ENCODE measurements at places on chromosomes 1 and 21.

DNA sequence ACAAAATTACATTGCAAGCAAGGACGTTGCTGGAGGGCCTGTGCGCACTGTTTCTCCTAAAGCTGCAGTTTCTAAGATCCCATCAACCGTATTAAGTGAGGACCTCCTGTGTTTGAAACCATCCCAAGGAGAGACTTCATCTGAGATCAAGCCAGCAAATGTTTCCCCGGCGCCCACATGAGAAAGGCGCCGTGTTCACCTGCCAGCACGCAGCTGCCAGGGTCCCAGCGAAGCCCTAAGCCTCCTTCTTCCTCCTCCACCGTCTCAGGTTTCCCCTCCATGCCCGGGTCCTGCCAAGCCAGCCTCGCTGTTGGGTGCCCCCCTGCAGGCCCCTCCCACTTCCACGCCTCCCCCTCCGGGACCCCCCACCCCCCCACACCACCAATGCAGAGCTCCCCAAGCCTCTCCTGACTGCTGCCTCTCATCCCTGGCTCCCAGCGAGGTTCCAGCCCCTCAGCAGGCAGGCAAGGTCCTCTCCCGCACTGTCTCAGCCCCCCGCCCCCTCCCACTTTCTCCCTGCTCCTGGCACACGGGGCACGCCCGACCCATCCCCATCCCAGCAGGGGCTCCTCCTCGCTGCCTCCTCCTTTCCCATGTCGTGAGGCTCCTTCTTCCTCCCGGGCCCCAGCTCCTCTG lies 8.6 kb upstream of the TFF1 start:
- DNase-seq = no peak

- DNase-seq = no peak
Observed at GRCh38 chr1:110361856-110362255, 22.7 kb downstream of the RBM15 start.

GRCh38 chr1:228935198-228935663 lies 200.0 kb downstream of the RHOU start:
- no peak for DNase-seq

- no peak for DNase-seq
Observed at GRCh38 chr1:94105957-94106529, 14.9 kb downstream of the ABCA4 start.

DNA sequence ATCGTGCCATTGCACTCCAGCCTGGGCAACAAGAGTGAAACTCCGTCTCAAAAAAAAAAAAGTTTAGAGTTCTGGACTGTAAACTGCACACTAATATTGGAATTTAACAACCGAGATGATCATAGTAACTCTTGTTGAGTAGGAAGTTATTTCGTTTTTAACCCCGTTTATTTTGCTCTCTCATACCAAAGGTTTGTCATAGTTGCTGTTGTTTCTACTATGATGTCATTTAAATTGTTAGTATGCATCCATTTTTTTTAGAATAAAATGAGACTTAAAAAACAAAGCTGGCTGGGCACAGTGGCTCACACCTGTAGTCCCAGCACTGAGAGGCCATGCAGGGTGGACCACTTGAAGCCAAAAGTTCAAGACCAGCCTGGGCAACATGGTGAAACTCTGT lies 49.3 kb downstream of the DOP1B start:
- no peak for DNase-seq

GRCh38 chr21:35045542-35046262 lies 3.4 kb downstream of the RUNX1 start:
- DNase-seq = peak; percentile 34

GRCh38 chr1:92843429-92844352 lies 11.9 kb downstream of the RPL5 start:
- no peak for DNase-seq

DNA sequence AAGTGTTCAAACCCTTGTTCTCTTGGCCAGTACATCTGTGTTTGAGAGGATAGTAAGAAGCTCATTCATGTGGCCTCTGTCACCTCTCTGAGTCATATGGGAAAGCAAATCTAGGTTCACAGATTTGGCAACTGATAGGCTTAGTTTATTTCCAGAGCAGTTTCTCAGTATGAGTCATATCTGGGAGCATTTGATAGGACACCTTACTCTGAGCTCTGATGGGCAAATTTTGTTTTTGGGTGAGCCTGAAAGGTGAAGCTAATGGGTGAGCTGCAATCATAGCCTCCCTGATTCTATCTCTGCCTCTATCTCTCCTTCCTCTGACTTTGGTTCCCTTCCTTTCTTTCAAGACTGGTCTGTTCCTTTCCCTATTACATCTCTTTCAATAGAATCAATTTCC lies 134.4 kb downstream of the S1PR1 start:
- no peak for DNase-seq

- DNase-seq = no peak
Observed at GRCh38 chr1:14280909-14281308, 317.6 kb upstream of the KAZN start.

GRCh38 chr1:11492235-11492634 lies 13.3 kb downstream of the DISP3 start:
- no peak for DNase-seq

GRCh38 chr1:240126821-240127220 lies 35.1 kb downstream of the FMN2 start:
- DNase-seq = no peak

DNA sequence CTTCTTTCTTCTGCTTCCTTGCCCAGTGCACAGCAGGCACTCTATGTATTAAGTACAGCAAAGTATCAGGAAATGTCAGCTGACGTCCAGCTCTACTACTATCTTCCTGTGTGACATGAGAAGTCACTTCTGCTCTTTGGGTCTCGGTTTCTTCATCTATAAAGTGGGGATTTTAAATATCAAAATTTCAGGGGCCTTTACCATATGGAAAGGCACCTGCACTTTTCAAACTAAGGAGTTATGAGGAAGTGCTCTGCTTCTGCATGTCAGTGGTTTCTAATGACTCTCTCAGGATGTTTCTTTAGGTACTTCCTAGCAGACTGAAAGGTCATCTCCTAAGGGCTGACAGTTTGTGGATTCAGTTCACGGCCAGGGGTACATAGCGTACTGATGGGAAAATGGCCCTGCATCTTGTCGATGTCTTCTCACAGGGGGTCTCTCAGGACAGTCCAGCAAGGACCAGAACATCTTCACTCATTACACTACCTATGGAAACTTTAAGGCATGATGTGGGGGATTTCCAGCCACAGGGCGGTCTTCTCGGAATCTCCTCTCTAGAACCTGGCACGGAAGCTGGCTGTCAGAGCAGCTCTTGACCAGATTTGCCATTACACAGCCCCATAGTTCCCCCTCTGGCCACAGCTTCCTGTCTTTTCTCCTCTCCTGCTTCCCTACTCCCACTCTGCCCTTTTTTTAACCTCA lies 42.0 kb upstream of the MTF1 start:
- DNase-seq = no peak

DNA sequence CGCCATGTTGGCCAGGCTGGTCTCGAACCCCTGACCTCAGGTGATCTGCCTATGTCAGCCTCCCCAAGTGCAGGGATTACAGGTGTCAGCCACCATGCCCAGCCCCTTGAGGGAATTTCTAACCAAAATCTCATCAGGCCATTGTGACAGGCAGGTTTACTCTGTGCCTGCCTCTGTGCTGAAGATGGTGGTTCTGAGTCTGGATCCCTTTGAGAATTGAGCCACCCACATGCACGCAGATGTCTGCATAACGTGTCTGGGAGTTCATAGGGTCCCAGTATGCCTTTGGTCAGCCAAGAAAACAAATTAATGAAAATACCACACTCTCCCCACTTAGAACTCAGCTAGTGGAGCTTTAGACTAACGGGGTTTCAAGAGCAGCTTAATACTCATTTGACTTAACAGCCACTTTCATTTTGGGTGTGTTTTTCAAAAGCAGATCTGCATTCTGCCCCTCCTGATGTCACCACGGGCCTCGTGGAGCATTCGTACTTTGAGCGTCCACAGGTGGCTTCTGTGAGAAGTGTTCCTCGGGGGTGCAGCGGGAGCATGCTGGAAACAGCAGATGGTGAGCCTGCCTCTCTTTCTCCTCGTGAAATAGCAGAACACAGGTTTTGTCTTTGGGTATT lies 45.3 kb downstream of the DIP2A start:
- DNase-seq = no peak

- DNase-seq = no peak
Observed at GRCh38 chr1:65253800-65254319, 55.5 kb upstream of the DNAJC6 start.

DNA sequence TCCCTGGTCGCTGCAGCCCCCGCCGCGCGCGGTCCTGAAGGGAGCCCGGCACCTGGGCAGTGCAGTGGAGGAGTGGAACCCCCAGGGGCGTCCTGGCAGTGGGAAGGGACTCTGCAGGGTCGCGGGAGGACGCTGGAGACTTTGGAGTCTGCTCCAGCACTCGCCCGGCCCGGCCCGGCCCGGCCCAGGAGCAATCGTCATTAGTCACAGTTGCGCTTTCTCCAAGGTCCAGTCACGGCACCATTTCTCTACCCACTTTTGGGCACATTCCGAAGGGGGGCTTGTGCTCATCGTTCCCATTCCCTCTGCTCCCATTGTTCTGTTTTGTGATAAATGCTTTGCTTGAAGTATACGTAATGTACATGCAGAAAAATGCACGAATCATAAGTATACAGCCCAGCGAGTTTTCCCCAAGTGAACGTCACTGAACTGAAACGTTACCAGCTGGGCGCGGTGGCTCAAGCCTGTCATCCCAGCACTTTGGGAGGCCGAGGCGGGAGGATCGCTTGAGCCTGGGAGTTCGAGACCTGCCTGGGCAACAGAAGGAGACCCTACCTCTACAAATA lies 999 bp downstream of the THAP3 start:
- DNase-seq = no peak

DNA sequence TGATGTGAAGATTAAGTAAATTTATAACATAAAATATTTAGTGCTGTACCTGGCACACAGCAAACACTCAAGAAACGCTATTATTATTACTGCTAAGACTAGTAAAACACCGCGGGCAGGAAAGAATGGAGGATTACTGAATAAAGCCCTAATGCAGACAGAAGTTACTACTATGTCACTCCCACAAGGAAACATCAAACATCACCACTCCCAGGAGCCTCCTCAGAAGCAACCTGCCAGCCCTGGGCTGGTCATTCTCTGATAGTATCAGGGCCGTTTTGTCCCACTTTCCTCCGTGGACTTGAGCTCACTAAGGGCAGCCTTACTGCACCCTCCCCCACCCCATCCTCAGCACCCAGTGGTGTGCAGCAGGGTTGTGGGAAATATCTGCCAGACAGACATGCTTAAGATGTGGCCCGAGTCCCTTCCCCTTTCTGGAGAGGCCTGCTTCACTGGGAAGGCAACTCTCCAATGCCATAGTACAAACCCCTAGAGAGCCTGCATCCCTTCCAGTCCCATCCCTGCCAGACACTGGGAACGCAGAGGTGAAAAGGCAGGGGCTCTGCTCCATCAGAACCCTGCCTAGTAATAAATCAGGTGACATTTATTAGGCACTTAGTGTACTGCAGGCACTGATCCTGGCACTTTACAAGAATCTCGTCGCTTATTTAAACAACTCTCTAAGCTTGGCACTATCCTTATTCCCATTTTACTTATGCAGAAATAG lies 41.7 kb upstream of the ECE1 start:
- DNase-seq = no peak

- DNase-seq = no peak
Observed at GRCh38 chr1:14302025-14302424, 296.5 kb upstream of the KAZN start.

- no peak for DNase-seq
Observed at GRCh38 chr1:89952605-89953130, 42.2 kb upstream of the ZNF326 start.

DNA sequence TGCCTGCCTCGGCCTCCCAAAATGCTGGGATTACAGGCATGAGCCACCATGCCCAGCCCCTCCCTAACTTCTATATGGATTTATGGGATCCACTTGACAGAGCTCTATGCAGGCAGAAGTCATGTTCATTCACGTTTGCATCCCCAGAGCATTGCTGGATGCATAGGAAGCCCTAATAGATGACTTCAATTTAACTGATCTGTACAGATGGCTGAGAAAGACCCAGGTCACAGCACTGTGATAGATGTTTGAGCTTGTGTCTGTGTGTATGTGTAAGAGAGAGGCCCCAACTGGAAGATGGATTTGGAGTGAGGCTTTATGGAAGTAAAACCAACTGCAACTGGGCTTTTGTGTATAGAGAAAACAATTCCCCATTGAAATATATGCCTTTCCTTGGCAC lies 30.9 kb upstream of the PLXNA2 start:
- DNase-seq = no peak

DNA sequence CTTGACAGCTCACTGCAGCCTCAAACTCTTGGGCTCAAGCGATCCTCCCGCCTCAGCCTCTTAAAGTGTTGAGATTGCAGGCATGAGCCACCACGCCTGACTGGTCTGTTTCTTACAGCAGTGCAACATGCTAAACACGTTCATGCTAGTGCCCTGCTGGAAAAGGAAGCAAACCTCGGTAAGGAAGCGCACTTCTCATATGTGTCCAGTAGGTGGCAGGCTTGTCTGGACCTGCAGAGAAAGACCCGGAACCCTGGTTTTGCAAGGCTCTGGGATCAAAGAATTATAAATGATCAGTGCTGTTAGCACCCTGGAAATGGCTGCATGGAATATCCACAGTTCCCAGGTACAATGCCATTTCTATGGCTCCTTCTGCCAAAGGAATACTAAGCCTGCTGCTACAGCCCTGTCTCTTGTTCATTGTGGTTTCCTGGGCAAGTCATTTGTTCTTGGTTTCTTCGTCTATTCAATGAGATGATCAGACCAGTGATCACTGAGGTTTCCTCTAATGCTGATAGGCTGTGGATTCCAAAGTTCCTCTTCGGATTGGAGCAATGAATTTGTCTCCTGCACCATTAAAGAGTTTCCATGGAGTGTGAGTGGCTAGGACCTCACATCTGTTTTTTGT lies 15.9 kb downstream of the RNU5D-1 start:
- DNase-seq = no peak

GRCh38 chr1:224245188-224245587 lies 62.1 kb downstream of the DEGS1 start:
- DNase-seq = no peak
